Activated CD4-positive, alpha-beta memory T cell treated with anti-CD3 and anti-CD28 coated beads for 36 hours (primary cell): ENCODE measurements at places on chromosomes 5 and 9. TPM values are rescaled to one million over a fixed set of nuclear protein-coding genes. Genes with fewer than 3 reads are reported as not detected.

GRCh38 chr5:118921866-118922265 lies 66.5 kb downstream of the DTWD2 start:
- DNase-seq: no peak

DNA sequence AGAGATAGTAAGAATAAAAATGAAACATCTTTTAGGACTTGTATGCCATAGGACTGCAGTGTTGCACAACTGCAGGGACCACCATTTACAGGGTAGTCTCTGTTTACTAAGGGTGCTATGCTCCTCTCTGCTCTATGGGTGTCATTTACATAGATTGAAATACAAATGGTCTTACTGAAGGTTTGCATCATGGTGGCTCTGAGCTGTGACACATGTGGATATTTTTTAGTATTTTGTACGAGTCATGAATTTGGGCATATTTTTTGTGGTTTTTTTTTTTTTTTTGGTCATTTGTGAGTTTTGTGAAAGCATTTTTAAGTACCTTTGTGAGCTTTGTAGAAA lies 47.4 kb downstream of the CSNK1G3 start:
- no peak for DNase-seq

DNA sequence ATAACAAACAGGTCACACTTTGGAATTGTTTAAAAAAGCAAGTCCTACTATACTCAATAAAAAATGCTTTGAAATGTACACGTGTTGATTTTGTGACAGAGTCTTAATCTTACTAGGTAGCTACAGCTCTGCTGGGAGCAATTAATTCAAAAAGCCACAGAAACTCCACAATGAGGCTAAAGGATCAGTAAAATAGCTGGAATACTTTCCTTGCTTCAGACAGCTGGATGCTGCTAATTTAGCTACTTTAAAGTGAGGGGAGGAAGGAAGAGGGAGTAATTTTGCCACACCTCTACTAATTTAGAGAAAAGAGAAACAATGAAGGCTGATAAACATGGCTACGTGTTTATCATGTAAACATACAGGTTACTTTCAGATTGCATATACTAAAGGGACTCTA lies 927.6 kb upstream of the DMAC1 start:
- DNase-seq: no peak

GRCh38 chr5:5658226-5658625 lies 235.7 kb downstream of the ICE1 start:
- DNase-seq: no peak

- DNase-seq: no peak
These were observed 142.2 kb upstream of the ZNF366 start for GRCh38 chr5:72649449-72649848.

GRCh38 chr9:92762196-92762595 lies 2.4 kb downstream of the BICD2 start:
- no peak for DNase-seq

- no peak for DNase-seq
These were observed 279.4 kb downstream of the CWC27 start for GRCh38 chr5:65047948-65048690.

GRCh38 chr9:118321788-118322187 lies 617.6 kb downstream of the TLR4 start:
- no peak for DNase-seq

DNA sequence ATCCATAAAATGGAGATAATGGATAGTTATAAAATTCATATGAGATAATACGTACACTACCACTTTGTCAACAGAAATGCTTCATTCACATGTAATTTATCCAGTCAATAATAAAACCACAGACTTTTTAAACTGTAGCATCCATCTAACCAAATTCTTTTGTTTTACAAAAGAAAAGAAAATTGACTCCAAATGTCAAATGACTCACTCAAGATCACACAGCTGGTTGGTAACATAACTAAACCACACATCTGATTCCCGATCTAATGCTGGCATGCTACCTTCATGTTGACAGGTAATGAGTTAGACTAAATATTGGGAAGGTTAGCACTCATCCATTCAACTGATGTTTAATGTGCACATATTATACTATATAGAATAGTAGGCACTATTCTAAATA lies 4.9 kb downstream of the FRMD3 start:
- DNase-seq: no peak

PRRT1B gene
- total RNA-seq: not detected

GRCh38 chr9:129006328-129007034 lies 21.6 kb downstream of the SH3GLB2 start:
- peak; percentile 59 for DNase-seq

FCN2 gene
- not detected for total RNA-seq

- no peak for DNase-seq
These were observed 688 bp downstream of the CNTLN start for GRCh38 chr9:17135295-17136160.

GRCh38 chr9:38651400-38652042 lies 31.1 kb upstream of the ANKRD18A start:
- no peak for DNase-seq

BTNL3 gene
- not detected for total RNA-seq

DNA sequence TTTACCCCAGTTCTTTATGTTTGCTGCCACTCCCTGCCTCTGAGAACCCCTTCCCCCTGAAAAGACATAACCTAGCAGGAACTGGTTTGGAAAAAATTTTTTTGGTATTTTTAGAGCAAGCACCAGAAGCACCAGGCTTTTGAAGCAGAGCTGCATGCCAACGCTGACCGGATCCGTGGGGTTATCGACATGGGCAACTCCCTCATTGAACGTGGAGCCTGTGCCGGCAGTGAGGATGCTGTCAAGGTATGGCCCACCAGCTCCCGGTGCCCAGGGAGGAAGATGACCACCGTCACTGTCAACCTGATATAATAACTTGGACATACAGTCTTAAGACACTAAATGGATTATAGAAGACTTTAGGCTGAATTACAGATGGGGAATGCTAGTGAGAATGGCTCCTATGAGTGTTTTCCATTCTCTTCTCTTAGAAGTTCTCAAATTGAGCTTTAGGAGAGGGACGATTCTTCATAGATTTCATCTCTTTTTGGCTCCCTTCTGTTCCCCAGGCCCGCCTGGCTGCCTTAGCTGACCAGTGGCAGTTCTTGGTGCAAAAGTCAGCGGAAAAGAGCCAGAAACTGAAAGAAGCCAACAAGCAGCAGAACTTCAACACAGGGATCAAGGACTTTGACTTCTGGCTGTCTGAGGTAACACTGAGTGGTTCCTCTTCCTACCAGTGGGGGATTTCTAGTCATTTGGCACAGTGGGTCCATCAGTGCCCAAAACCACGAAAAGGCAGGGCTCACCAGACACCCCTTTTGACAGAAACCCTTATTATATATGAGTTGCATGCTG lies 44.9 kb downstream of the DYNC2I2 start:
- no peak for DNase-seq

GRCh38 chr5:148033134-148033533 lies 30.6 kb upstream of the SPINK5 start:
- no peak for DNase-seq

GRCh38 chr5:1519631-1520210 lies 4.0 kb downstream of the LPCAT1 start:
- no peak for DNase-seq

DNA sequence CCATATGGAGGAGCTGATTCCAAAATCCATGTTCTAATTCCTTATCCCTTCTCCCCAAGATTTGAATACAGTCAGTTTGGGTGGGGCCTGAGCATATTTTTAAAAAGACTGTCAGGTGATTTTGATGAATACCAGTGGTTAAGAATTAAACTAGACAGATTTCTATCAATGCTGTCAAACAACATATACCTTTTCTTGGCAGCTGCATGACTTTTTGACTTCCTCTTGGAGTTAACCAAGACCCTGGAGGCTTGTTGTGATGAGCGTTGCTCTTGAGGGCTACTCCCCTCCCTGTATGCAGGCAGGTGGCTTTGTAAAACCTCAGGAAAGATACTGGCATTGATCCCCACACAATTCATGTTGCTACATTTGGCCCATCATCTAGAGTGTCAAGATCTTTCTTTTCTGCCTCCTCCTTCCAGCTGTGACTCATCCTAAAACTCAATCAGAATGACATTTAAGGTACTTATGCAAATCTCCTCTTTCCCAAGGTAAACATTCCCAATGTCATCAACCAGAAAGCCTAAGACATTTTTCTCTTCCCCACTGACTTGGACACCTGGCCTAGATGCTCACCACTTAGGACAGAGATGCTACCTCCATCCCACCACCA lies 61.7 kb downstream of the PPP2R2B start:
- DNase-seq: no peak

ECSCR gene
- total RNA-seq: 4.2 TPM

DNA sequence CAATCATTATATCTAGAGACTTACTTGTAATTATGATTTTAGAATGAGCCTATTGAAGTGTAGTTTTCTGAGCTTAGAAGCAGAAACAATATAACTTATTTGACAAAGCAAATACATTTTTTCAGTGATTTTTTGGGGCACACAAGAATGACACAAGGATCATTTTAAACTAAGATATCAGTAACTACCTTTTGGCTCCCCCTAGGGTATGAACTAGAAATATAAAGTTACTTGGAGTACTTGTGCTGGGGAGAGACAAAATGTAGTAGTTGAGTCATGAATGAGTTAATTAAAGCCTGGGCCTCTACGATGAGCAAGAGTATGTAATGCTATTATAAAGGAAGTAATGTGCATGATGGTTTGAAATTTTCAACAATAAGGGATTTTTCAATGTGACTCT lies 1244.1 kb upstream of the ACO1 start:
- DNase-seq: no peak

BOD1 gene
- 23.9 TPM for total RNA-seq

GRCh38 chr9:113523421-113524141 lies 60.1 kb downstream of the RGS3 start:
- DNase-seq: peak; percentile 80

- DNase-seq: no peak
These were observed 47.5 kb downstream of the SLC22A5 start for GRCh38 chr5:132417010-132417439.

DNA sequence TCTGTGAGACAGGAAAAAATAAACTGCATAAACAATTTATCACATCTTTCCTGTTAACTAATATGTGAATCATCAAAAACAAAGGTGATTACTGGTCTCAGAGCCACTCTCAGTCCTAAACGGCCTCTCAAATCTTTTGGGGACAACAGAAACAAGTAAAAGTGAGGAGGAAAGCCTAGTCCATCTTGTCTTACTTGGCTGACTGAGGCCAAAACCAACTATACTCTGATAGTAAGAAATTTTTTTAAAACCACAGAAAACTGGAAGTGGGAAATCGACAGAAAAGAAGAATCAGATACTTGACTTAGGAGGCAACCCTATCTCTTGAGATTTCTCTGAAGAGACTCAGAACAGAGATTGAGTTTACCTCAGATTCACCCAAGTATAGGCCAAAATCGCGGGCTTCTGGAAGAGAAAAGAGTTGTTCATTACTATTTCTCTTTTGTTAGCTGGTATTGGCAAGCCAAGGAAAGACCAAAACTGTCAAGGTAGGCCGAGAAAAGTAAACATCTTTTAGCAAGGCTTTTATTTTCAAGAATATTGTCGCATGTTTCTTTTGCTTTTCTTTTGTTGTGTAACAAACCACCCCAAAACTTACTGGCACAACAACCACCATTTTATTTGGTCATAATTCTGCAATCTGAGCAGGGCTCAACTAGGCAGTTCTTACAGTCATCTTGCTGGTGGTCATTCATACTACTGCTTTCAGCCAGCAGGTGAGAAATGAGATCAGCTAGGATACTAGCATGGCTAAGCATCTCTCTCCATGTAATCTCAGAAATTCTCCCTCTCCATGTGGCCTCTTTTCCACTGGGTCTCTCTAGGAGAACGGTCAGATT lies 46.1 kb downstream of the RFX3 start:
- DNase-seq: no peak

DNA sequence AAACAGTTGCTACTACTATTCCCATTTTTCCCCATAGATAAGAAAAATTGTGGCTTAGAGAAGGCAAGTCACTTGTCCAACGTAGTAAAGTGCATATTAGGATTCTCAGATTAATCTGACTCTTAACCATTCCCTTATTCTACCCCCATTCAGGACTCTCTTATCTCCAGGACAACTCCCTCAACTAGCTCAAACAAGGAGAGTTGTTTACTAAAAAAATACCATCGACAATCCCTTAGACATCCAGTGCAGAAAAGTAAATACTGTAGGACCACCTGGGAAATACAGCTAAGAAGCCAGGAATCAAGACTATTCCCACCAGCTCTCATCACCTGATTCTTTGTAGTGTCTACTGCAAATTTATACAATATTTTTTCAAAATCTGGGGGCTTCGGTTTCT lies 9.4 kb upstream of the GRAMD2B start:
- DNase-seq: no peak

DNA sequence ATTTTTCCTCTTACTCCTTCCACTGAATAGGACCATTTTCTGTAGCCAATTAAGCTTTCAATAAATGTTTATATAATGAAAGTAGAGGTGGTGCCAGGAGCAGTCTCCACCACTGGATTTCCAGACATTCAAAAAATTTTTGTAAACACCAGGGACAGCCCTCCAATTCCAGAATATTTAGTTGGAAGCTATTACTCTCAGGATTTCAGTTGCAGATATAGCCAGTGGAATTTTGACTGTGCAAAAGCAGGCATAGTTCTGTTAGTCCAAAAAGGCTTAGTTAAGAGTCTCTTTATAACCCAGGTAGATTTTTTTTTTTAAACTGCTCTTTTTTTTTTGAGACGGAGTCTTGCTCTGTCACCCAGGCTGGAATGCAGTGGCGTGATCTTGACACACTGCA lies 138.1 kb upstream of the DMRT1 start:
- no peak for DNase-seq

DNA sequence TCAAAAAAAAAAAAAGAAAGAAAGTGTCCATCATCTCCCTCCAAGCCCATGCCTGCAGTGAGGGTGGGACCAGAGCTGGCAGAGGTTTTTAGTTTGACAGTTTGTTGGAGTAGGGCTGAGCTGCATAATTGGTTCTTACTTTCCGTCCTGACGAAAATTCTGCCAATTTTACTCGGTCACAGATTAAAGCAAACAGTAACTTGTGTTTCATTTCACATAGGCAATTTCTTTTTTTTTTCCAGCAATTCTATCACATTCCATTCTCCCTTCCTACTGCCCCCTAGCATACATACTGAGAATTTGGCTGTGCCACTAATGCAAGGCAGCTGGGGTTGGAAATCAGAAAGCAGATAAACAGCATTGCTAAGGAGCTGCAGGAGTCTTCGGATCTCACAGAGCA lies 132.4 kb downstream of the FRMD3 start:
- DNase-seq: no peak

GABBR2 gene
- total RNA-seq: not detected

MACIR gene
- total RNA-seq: 7.4 TPM

TCOF1 gene
- 91.3 TPM for total RNA-seq

ADGRV1 gene
- not detected for total RNA-seq

SMIM3 gene
- total RNA-seq: 22.4 TPM
